ENCODE measurements at places on chromosomes 4 and X.

GRCh38 chrX:110310896-110311295, 7.0 kb downstream of the AMMECR1 start:
- DNase-seq: no peak

- no peak for DNase-seq
Observed at GRCh38 chrX:133364865-133365264, 50.4 kb downstream of the GPC4 start.

- DNase-seq: no peak
Observed at GRCh38 chrX:2463973-2464676, 36.7 kb downstream of the DHRSX start.

GRCh38 chr4:178081176-178081575, 638.9 kb upstream of the AGA start:
- DNase-seq: no peak

GRCh38 chr4:1383728-1384591, 22.3 kb downstream of the NKX1-1 start:
- no peak for DNase-seq

- no peak for DNase-seq
Observed at GRCh38 chr4:33989820-33990443, 2254.4 kb downstream of the ARAP2 start.

GRCh38 chr4:61933527-61933926, 733.4 kb downstream of the ADGRL3 start:
- no peak for DNase-seq

DNA sequence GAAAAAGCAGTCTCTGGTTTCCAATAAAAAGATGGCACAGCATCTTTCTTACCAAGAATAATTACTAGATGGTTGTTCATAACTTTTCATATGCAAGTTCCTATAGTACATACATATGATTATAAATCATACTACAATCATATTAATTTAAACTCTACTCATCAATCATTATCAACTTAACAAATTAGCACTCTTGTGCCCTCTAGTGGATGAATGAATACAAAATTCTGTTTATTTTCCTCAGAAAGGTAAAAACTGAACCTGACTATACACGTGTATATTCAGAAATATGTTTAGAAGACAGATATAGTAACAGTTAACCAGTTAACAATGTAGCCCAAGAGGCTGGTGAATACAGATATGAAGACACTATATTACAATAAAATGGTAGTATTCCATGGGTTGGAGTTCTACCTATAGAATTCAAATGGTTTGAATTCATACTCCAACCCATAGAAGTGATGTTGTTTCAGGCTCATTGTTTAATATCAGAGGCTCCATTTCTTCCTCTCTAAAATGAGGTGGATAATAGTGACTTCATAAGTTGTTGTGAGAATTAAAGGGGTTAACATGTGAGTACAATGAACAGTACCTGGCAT, 100.0 kb downstream of the ADAMTS3 start:
- no peak for DNase-seq

GRCh38 chrX:53445977-53446376, 11.8 kb upstream of the HSD17B10 start:
- no peak for DNase-seq

- no peak for DNase-seq
Observed at GRCh38 chr4:82429728-82430192, 502 bp downstream of the HNRNPDL start.

- no peak for DNase-seq
Observed at GRCh38 chr4:163895378-163896005, 401.0 kb downstream of the TMA16 start.

DNA sequence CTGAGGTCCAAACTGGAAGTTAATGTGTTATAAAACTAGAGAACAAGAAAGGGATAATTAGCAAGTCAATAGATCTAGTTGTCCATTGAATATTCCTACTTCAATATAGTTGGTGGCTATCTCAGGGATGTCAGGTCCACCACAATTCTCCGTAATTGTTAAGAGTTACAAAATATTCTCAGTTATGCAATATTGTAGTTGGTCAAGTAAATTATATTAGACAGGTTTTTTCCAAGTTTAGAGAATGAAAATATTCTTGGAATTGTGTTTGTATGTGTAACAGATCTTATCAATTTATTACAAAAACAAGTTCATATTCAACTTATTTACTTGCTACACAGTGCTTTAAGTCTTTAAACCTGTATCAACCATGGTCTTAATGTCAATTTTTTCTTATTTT, 547.4 kb downstream of the SPRY1 start:
- no peak for DNase-seq

GRCh38 chr4:185600801-185601434, 65.6 kb upstream of the PDLIM3 start:
- no peak for DNase-seq

GRCh38 chrX:80021621-80022020, 7.1 kb downstream of the TBX22 start:
- DNase-seq: no peak

DNA sequence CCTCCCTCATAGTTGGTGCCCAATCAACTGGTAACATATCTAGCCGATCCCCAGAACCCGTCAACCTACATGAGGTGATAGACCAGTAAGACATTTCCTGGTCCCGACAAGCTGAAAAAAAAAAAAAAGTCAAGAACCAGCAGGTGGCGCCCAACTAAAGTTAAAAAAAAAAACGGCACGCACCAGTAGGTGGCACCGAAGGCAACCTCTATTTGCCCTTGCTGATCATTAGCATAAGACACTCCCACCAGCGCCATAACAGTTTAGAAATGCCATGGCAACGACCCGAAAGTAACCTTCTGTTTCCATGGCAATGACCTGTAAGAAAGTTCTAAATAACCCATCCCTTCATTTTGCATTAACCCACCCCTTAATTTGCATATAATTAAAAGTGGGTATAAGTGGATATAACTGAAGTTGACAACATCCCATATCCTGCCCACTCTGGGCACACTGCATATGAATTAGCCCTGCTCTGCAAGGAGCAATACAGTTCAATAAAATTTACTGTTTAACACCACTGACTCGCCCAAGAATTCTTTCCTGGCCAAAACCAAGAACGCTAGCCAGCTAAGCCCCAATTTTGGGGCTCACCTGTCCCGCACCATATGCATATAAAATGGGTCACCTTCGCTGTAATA, 83.9 kb upstream of the SPANXB1 start:
- DNase-seq: no peak

GRCh38 chr4:11416071-11416766, 12.5 kb downstream of the HS3ST1 start:
- DNase-seq: no peak

DNA sequence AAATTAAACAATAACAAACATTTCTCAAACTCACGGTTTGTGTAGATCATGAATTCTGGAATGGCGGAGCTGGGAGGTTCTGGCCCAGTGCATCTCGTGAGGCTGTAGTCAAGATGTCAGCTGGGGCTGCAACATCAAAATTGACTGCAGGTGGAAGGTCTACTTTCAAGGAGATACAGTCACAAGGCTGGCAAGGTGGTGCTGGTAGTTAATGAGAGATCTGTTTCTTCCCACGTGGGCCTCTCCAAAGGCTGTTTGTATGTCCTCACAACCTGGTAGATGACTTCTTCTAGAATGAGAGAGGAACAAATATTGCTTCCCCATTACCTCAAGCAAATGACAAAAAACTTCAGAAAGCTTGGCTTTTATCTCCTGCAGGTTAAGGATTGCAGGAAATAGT, 8.0 kb upstream of the PRDX4 start:
- DNase-seq: no peak

DNA sequence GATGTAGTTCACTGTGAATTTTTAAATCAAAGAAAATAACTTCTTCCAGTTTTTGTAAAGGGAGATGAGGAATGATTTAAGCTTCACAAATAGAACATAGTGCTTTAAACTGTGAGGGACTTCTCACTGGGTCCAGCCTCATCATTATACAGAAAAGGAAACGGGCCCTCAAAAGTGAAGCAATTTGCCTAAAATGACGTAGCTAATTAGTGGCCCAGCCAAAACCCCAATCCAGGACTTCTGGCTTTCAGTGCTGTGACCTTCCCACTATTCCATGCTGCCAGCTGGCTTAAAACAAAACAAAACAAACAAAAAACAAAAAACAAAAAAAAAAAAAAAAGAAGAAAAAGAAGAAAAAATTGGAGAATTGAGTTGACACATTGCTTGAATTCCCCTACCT, 45.0 kb upstream of the STOX2 start:
- DNase-seq: no peak

- DNase-seq: no peak
Observed at GRCh38 chr4:173432430-173432829, 33.5 kb upstream of the SCRG1 start.

DNA sequence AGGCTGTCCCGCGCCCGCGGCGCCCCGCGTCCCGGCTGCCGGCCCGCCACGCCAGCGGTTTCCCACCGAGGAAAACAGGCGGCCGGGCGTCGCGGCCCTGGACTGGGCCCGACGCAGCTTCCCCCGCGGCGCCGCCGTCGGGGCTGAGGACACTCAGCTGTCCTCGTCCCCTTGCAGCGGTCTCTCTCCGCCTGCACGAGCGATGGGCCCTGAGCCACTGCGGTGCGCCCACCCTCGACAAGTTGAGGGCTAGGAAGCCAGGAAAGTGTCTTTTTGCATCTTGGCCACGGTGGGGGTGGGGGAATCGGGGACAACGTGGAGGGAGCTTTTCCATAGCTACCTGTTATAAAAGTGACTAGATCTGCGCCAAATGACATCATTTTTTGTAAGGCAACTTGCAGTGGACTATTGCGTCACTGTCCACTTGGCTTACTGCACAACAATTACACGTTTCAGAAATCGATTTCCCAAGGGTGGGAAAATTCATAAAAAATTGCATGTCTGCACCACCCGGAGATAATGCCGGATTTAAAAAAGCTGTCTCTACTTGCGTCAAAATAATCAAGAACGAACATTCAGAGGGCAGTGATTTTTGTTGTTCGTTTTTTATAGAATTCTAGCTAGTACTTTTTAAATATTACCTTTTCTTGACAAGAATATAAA, 1.1 kb downstream of the KLHL15 start:
- peak; percentile 33 for DNase-seq

DNA sequence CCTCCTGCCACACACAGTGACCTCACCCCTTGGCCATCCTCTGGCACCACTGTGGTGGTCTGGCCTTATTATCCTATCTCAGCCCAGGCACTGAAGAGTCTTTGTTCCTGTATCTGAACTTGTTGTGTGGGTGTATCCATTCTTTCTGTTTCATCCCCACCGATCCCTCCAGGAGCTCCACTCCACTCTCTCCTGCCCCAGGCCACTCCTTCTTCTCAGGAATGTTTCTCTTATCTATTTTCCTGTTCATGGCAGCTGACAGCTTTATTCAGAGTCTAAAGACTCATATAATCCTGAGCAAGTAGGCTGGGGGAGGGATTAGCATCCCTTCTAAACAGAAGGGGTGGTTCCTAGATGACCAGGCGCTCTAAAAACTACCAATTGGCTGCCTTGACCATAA, 150.0 kb downstream of the ANAPC10 start:
- no peak for DNase-seq

- no peak for DNase-seq
Observed at GRCh38 chrX:28847423-28847822, 260.2 kb downstream of the IL1RAPL1 start.

GRCh38 chrX:134821370-134821769, 163.1 kb upstream of the PLAC1 start:
- no peak for DNase-seq

DNA sequence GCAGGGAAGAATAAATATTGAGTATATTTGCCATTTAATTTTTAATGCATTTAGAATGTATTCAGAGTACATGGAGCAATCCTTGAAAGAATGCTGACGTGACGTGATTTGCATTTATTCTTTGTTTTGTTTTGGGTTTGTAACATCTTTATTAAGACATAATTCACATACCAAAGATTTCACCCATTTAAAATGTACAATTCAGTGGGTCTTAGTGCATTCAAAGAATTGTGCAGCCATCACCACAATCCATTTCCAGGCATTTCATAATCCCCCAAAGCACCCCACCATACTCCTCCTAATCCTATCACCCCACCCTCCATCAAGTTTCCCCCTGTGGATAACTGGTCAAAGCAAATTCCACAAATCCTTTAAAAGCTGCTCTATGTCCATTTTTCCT, 87.4 kb downstream of the FAM9B start:
- DNase-seq: no peak

GRCh38 chr4:15197005-15197404, 194.7 kb downstream of the CPEB2 start:
- DNase-seq: no peak

GRCh38 chrX:24245202-24245601, 68.7 kb downstream of the SUPT20HL2 start:
- no peak for DNase-seq

- DNase-seq: no peak
Observed at GRCh38 chr4:3452376-3452775, 10.6 kb downstream of the HGFAC start.

- DNase-seq: no peak
Observed at GRCh38 chrX:69556060-69557011, 52.2 kb downstream of the NALF2 start.

GRCh38 chrX:54029529-54030143, 14.6 kb downstream of the PHF8 start:
- DNase-seq: no peak

DNA sequence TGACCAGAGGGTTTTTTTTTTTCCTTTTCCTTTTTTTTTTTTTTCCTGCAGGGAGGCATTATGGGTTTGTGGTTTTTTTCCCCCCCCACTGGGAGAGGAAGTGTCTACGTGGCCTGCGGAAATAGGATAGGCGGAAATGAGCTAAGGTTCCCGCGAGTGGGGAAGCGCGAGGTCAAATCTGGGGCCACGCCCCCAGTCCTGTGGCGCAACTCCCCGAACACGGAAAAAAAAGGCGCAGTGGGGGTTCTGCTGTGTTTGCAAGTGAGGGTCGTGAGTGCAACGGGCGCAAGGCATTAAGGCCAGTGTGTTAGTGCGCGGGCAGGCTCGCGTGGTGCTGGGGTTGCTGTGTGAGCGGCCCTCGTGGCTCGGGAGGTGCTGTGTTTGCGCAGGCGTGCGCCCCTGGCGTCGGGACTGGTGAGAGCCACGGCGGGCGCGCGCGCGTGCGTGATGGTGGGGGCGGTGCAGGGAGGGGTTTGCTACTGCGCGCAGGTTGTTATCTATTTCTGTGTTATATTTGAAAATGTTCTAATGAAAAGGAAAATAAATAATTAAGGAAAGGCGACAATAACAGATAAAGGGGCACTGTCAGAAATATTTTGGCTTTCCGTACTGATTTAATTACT, 685 bp upstream of the MORF4L2 start:
- peak; percentile 83 for DNase-seq

DNA sequence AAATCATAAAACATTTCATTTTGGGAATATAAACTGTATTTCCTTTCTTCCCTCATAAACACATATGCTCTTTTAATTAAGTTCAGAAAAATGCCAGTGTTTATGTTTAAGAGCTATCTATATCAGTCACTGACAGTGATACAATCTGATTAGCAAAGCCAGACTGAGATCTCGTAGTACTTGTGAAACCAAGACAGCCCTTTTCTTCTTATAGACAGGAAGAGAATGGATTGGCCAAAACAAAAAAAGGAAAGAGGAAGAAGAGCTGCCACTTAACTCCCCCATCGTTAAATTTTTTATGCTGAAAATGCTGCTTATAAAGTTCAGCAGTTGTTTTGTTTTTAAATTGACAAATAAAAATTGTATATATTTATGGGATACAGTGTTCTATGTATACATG, 87.4 kb downstream of the PLAC1 start:
- no peak for DNase-seq
